ENCODE measurements at places on chromosomes 7 and 10. TPM values are rescaled to one million over a fixed set of nuclear protein-coding genes. Genes with fewer than 3 reads are reported as not detected.
A peak's percentile ranks its signal among the peaks of the same experiment; 100 is the strongest.

The CALHM3 gene
- not detected for polyA plus RNA-seq

The ATOH7 gene
- 0.08 TPM for polyA plus RNA-seq

DNA sequence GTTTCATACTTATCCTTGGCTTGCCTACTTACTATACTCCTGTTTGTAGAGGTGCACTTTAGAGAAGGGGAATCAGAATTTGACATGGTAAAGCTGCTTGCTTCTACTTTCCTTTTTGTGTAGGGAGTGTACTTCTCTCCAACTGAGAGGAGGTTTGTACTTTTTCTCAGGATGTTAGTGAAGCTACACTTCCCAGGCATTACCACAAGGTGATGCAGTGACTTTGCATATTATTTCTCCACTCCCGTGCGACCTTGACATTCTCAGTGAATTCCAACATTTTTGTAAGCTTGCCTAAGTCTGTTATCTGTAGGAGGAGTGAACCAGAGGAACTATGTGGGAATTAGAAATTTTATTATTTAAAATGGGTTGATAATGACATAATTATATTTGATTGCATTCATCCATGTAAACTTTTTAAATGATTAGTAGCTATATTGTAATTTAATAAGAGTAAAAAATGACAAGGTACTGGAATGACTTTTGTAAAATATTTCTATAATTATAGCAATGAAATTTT lies 5.2 kb downstream of the TAX1BP1 start:
- DNase-seq, result peak; percentile 54

DNA sequence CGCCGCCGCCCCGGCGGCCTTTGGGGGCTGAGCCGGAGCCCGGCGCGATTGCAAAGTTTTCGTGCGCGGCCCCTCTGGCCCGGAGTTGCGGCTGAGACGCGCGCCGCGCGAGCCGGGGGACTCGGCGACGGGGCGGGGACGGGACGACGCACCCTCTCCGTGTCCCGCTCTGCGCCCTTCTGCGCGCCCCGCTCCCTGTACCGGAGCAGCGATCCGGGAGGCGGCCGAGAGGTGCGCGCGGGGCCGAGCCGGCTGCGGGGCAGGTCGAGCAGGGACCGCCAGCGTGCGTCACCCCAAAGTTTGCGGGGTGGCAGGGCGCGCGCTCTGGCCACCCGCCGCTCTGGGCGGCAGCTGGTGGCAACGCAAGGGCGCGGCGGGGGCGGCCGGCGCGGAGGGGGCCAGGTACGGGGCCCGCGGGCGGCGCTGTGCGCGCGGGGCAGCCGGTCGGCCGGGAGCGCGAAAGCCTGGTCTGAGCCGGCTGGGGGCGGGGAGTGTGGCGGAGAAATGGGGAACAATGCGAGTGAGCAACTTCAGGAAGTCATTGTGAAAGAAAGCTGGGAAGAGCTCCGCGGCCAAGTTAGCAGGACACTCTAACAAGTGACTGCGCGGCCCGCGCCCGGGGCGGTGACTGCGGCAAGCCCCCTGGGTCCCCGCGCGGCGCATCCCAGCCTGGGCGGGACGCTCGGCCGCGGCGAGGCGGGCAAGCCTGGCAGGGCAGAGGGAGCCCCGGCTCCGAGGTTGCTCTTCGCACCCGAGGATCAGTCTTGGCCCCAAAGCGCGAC lies at the start of gene IKZF1:
IKZF1 (plus strand) TSS at position 588 of the 782 bp plus-strand sequence. CDS start 14,346 bp downstream, outside the sequence.
- no peak for DNase-seq

DNA sequence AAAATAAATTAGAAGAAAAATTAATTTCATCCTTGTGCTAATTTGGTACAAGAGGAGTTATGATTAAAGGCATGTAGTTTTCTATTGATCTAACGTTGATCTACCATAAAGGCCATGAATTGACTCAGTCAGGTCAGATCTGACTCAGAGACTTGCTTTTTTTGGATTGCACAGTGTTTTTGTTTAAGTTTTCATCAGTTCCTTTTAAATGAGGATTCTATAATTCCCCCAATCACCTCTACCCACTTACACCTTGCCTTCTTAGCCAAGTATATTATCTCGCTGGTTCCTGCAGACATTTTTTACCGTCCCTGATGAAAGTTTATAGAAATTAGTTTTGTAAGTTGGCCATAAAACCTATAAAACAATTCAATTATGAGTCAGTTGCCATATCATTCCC lies 132.4 kb upstream of the PALS2 start:
- peak; percentile 15 for DNase-seq

DNA sequence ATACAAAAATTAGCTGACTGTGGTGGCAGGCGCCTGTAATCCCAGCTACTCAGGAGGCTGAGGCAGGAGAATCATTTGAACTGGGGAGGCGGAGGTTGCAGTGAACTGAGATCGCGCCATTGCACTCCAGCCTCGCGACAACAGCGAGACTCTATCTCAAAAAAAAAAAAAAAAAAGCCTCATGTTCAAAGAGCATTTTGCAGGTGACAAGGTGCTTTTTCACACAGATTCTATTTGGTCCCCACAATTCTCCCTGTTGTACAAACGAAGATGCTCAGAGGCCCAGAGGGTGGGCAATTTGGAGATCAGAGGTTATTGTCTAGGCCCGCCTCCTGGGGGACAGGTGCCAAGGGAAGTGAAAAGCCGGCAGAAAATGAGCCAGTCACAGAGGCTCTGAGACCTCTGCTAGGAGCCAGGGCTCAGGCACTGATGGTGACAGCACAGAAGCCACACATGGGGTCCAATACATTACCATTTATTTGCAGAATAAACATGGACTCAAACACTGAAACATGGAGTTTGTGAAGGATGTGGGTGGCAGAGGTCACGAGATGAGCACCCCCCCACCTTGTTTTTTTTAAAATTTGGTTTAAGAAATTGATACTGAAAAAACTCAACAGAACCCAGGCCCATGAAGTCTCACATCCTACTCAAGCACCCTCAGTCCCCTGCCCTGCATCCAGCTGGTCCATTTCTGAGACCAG lies 882 bp upstream of the GAL3ST4 start:
- no peak for DNase-seq

DNA sequence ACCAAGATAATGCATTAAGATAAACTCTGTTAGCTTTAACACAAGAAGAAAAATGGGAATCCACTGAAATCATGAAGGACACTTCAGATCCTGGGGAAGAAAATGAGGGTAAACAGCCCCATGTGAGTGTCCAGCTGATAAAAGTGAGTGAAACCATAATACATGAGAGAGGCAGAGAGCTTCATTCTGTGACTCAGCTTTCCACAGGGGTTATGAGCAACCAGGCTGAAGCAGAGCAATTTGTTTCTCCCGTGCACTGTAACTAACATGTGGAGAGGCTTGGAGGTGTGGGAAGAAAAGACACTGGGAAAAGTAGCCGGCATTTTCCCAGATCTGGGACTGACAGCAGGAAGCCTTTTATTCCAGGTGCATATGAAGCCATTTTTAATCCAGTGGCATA lies 971.7 kb downstream of the ANKRD7 start:
- DNase-seq, result no peak

- DNase-seq, result no peak
These were observed 312.7 kb upstream of the SP8 start for GRCh38 chr7:21099432-21099831.
